NCI-H146 (cell line): ENCODE measurements at places on chromosomes 11 and 22.
A peak's percentile ranks its signal among the peaks of the same experiment; 100 is the strongest.

DNA sequence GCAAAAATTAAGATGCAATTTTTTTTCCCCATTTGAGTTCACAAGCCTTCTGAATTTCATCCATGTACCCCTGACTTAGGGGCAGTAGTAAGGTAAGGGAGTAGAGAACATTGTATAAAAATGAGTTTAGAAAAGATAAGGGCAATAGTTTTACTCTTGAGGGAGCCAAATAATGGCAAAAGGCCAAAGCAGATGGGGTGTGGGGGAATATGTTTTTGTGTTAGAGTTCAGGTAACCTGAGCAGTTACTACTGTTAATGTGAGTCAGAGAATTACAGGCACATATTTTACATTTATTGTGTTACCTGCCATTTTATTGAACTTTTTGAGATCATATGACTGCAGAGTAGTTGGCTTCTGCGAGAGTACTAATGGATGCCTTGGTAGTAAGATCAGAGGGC is 3.1 kb downstream of the EED start:
- DNase-seq: no peak

DNA sequence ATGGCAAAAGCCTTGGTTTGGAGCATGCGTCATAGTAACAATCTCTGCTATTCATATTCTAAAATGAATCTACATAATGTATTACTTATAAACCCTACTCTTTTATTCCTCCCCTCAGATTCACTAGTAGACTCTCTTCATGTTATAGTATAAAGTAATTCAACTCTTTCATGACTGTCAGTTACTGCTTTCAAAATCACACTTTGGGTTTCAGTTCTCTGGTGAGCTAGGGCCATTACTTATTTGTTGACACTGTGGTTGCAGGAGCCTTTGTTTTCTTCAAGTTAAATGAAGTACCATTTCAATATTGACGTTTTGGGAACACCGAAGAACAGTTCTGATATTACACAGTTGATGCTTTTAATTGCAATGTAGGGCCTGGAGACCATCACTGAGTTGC is 378.4 kb downstream of the DDX10 start:
- DNase-seq: no peak

- peak; percentile 39 for DNase-seq
Observed at GRCh38 chr11:57459164-57460021, 935 bp upstream of the RTN4RL2 start.

DNA sequence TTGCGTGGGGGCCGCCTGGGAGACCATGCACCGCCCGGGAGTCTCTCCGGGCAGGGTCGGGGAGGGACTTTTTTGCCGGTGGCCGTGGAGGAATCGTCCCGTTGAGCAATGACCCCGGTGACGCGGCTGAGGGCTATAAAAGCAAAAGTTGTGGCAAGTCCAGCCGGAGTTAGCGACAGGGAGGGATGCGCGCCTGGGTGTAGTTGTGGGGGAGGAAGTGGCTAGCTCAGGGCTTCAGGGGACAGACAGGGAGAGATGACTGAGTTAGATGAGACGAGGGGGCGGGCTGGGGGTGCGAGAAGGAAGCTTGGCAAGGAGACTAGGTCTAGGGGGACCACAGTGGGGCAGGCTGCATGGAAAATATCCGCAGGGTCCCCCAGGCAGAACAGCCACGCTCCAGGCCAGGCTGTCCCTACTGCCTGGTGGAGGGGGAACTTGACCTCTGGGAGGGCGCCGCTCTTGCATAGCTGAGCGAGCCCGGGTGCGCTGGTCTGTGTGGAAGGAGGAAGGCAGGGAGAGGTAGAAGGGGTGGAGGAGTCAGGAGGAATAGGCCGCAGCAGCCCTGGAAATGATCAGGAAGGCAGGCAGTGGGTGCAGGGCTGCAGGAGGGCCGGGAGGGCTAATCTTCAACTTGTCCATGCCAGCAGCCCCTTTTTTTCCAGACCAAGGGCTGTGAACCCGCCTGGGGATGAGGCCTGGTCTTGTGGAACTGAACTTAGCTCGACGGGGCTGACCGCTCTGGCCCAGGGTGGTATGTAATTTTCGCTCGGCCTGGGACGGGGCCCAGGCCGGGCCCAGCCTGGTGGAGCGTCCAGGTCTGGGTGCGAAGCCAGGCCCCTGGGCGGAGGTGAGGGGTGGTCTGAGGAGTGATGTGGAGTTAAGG is at the start of gene NEAT1:
NEAT1 (plus strand) TSS at position 166 of the 883 bp plus-strand sequence.
- no peak for DNase-seq

DNA sequence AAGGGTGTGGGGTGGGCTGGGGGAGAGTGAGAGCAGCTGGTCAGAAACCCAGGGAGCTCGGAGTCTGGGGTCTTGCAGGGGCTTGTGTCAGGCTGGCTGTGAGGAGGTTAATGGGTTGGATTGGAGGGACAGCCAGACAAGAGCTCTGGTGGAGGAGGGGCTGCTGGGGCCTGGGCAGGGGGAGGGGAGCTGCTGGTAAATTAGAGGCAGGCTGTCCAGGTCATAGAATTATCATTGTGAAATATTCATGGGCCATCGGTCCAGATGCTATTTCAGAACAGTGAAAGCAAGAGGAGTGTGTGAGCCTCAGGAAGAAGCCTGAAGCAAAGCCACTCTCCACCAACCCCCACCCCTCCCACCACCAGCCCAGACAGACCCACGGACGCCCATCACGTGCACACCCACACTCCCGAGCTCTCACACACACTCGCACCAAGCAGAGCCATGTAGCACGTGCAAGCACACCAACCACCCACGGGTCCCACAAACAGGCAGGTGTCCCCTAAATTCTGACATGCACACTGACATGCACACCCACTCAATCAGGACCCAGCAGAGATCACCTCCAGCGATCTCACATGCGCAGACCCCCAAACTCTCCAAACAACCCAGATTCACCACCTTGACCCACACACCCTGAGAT is 18.8 kb downstream of the RTN4RL2 start:
- no peak for DNase-seq
